Fibroblast of skin of abdomen (primary cell): ENCODE measurements at places on chromosomes 3 and 15.

DNA sequence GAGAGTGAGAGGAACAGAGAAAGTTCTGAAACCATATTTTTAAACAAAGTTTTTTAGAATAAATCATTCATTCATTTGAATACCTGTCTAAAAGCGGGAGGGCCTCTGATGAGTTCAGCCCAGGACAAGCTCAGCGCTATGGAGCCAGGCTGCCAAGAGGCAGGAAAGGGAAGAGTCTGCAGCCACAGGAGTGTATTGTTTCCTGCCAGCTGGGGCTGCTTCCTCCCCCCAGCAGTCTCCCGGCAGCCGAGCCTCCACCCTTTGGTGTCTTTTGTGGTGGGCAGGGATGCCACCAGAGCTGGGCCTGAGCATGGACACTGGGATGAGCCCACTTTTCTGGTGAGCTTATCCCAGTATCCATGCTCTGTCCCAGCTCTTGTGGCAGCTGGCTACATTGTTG, 199.5 kb upstream of the TPRG1 start:
- DNase-seq, result no peak

DNA sequence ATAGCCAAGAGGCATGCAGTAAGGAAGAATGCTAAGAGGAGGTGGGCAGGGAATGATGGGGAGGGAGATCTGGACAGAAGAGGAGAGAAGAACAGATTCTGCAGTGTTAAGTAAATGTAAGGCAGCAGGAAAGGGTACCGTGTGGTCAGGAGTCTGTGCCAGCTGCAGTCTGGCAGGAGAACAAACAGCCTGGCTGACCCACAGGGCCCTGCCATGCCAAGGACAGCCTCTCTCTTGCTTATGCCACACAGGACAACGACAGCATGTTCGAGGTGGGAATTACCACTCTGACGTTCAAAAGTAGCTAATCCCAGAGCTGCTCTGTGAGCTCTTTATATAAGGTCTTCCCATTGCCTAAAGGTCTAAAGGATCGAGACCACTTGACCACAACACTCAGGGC, 31.3 kb downstream of the DAPK2 start:
- no peak for DNase-seq

- DNase-seq, result no peak
Observed at GRCh38 chr3:81580355-81580754, 181.1 kb downstream of the GBE1 start.

GRCh38 chr15:80475572-80475971, 71.4 kb downstream of the ARNT2 start:
- DNase-seq, result no peak

DNA sequence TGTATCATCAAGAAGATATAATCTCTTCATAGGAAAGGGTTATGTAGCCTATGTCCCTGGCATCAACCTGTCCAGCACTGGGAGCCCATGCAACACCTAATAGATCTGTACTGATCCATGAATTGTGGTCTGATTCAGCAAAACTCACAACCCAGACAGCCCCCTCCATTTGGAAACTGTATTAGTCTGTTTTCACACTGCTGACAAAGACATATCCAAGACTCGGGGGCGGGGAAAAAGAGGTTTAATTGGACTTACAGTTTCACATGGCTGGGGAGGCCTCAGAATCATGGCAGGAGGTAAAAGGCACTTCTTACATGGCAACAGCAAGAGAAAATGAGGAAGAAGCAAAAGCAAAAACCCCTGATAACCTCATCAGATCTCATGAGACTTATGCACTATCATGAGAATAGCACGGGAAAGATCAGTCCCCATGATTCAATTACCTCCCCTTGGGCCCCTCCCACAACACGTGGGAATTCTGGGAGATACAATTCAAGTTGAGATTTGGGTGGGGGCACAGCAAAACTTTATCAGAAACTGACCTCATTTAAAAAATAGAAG, 83.3 kb downstream of the TRIM42 start:
- no peak for DNase-seq

DNA sequence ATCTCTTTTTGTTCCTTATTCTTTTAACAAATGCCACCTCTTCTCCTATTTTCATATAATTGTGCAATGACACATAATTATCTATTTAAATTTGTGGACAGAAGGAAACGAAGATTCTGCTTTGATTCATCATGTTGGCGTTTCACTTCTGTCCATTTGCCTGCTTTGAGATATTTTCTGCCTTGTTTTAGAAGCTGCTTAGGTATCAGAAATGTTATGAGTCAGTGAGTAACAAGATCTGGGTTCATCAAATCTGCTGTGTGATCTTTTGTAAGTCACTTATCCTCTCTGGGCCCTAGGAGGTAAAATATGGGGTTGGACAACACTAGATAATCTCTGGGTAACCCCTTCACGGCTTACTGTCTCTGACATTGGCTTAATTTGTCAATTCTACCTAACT, 7.3 kb upstream of the MINDY4B start:
- no peak for DNase-seq

DNA sequence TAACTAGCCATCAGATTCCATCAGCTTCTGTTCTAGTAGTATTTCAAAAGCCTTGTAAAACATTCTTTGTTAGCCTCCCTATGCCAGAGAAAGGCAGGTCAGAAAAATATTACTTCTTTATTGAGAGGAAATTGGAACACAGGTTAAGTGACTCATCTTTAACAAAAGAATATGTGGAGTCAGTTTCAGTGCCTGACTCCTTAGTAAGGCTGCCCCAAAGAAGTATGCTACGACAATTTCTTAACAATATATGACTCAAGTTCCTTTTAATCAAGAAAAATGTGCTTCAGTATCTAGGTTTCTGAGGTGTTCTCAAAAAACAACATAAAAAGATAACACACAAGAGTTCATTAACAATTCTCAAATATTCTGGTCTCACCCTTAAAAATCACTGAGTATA, 139.2 kb downstream of the VPS13C start:
- DNase-seq, result no peak

GRCh38 chr3:4884888-4885287, 94.3 kb upstream of the BHLHE40 start:
- DNase-seq, result no peak

GRCh38 chr3:175018946-175019727, 160.0 kb downstream of the NAALADL2 start:
- no peak for DNase-seq

DNA sequence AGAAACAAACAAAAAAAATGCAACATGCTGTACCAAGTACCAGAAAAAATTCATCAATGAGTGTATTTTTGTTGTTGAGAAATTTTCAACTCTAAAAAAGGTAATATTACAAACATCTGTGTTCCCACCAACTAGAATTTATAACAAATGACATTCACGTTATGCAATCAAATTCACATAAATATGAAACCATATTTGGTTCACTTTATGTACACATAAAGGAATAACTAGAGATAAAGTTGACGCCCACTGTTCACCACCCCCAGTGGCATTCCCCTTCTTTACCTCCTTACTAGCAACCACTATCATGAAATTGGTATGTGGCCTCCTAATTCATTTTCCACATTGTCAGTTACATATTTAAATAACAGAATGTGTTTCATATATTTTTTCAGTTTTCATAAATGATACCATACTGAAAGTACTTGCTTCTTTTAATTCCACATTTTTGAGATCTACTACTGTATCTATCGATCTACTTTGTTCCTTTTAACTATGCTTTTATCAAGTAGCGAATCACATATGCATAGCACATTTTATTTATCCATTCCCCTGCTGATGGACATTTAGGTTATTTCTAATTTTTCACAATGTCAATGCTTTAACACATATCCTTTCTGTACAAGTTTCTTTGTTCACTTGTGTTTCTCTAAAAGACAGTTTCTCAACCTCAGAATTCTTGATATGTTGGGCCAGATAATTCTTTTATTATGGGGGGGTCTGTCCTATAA, 34.5 kb downstream of the TBC1D5 start:
- no peak for DNase-seq

DNA sequence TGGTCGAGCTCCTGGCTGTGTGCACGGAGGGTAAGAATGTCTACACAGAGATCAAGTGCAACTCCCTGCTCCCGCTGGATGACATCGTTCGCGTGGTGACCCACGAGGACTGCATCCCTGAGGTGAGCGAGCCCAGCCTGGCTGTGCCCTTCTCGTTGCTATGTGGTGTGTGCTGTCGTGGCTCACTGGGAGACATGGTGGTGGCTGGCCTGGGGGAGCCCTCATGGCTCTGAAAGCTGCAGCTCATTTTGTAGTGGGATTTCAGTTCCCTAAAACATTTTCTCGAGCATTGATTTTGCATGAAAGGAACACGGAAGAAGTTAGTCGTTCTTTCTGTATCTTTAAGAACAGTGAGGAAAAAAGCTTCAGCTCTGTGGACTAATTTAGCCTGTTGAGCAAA, 200.5 kb downstream of the ITPR1 start:
- no peak for DNase-seq

DNA sequence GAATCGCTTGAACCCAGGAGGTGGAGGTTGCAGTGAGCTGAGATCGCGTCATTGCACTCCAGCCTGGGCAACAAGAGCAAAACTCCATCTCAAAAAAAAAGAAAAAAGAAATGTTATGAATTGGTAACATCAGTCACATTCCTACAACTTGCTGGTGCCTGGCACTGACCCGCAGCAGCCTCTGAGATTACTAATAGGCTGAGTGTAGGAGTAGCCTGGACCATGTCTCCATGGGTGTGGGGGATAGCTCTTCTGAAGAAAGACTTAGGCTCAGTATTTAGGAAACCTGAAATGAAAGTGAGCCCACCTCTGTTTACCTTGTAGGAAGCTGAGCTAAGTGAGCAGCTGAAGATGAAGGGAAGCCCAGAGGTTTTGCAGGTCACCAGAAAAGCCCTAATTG, 148.3 kb downstream of the LRRC28 start:
- DNase-seq, result no peak

GRCh38 chr15:100502651-100503050, 26.1 kb downstream of the CERS3 start:
- DNase-seq, result no peak

GRCh38 chr15:57554063-57554811, 37.5 kb upstream of the MYZAP start:
- DNase-seq, result no peak

DNA sequence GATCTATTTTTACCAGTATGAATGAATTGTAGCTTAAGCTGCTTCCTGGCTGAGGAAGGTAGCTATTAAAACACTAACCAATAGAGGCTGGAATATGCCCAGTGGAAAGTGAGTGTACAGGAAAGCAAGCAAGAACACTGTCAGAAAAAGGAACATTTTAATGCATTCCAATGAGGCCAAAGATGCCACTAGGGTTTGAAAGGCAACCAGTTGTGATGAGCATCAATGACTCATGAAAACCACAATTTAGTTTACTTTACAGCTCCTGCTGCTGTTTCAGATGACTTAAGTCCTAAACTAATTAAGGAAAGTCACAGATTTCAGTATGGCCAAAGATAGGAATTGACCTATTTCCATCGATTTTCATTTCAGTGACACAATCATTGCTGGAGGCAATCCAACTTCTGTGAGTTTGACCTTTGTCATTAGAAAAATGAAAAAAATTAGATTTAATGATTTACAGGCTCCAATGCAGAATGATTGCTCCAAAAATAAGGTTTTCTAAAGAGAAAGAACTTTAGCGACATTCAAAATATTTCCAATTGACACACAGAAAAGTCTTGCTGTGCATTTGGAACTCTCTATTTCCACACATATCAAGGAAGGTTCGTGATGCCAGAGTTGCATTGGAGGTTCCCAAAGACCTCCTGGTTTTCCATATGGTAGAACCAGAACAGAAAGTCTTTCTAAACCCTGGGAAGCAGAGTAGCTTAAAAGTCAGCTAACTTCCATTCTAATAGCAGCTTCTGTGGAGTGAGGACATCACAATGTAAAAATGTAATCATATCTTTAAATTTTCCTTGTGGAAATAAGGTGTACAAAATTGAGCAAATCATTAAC, 103.0 kb downstream of the SUCNR1 start:
- DNase-seq, result peak; percentile 96

DNA sequence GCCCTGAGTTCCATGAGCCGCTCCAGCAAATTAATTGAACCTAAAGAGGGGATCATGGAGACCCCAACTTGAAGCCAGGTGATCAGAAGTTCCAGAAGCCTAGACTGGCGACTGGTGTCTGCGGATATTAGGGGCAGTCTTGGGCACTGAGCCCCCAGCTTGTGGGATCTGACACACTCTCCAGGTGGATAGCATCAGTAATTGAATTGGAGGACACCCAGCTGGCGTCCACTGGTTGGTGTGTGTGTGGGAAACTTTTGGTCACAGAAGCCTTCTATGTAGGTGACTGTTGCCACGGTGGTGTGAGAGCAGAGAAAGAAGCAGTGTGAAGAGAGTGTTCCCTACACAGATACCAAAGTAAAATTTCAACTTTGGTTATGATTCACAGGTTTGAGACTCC, 106.0 kb upstream of the ADPGK start:
- DNase-seq, result no peak

DNA sequence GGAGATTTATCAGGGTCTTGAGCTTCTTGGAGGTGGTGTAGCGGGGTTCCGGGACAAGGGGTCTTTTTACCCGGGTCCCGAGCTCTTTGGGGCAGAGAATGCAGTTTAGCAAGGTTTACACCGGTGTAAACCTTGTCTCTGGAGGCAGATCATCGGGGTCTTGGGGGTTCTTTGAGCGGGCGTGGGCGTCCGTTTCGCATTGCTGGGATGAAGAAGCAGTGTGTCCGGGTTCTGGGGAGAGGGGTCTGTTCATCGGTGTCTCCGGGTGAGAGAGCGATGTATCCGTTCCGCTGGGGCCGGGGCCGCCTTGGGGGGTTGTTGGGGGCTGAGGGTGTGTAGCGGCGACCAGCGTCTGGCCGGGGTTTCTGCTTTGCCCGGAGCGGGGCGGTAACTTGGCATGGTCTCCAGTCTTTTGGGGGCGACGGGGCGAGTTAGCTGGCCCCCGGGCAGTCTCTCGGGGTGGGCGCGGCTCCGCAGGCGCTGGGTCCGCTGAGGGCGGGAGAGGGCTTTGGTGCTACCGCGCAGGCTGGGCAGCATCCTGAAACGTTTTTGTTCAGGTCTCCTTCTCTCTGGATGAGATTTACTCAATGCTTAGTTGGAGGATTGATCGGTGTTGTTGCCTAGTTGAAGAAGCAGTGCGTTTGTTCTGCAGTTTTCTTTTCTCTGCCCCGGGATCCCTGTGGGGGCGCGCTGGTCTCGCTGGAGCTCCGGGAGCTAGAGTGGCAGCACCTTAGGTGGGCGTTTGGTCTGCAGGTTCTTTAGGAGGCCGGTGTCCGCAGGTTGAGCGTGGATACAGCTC, 843 bp downstream of the GLCE start:
- no peak for DNase-seq
